B cell (primary cell): ENCODE measurements at places on chromosomes 5 and 9. TPM values are rescaled to one million over a fixed set of nuclear protein-coding genes. Genes with fewer than 3 reads are reported as not detected.
A peak's percentile ranks its signal among the peaks of the same experiment; 100 is the strongest.

- no peak overlapping the region for H3K4me3 ChIP-seq
- no peaks in the 10 kb centered on the region for H3K36me3 ChIP-seq
- DNase-seq, result no peak
- H3K27me3 ChIP-seq, result no peaks in the 10 kb centered on the region
- H3K4me1 ChIP-seq, result no peaks in the 10 kb centered on the region
Measured at GRCh38 chr5:57828221-57828620, 345.6 kb upstream of the ACTBL2 start.

DNA sequence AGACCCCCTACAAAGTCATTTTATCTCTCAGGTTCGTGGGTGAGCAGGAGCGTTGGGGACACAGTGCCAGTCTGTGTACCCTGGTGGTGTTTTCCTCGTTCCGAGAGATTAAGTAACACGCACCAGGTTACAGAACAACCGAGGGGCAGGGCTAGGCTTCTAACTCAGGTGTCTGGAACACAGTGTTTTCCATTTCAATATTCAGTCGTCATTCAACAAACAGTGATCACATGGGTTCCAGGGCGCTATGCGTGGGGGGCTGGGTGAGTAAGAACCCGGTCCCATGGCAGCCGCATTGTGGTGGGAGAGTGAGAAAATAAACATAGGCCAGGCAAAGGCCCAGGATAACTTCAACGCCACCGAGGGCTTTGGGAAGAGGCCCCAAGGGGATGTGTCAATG lies 55.9 kb upstream of the RNU6ATAC start:
- no peak for DNase-seq
- no peaks in the 10 kb centered on the region for H3K27me3 ChIP-seq
- H3K4me3 ChIP-seq, result no peak overlapping the region
- peaks cover 7% of the 10 kb centered on the region for H3K4me1 ChIP-seq

GRCh38 chr5:123294544-123294943 lies 128.7 kb downstream of the CEP120 start:
- no peaks in the 10 kb centered on the region for H3K36me3 ChIP-seq
- no peaks in the 10 kb centered on the region for H3K4me1 ChIP-seq
- DNase-seq, result no peak
- H3K27ac ChIP-seq, result no peak overlapping the region
- no peak overlapping the region for H3K4me3 ChIP-seq

DNA sequence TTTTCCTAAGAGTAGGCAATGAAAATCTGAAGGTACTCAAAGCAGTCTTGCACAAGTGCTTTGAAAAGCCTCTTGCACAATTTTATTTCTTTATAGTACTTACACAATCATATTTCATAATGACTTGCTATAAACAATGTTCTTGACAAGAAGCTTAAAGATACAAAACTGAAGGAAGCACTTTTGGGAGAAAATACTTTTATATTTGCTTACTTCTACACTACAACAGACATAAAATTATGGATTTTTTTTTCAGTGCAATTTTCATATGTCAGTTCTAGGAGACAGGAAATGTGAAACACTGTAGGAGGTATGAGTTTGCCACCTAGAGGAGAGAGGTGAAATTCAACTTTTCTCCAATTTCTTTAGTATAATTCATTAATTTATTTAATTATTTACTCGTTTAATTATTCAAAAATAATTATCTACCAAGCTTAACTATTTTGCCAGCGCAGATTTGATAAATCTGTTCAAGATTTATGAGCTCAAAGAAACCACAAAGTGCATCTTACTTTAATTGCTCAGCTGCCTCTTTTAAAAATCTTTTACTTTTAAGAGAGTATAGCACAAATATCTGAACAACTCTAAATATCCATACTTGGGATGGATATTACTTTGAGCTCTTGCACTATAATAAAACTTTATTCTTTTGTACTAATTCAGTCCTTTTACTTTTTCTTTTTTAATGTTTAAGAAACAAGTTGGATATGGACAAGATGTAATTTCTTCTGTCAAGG lies 29.0 kb upstream of the CDKN2B start:
- no peaks in the 10 kb centered on the region for H3K27me3 ChIP-seq
- peak; percentile 25 for DNase-seq
- no peak overlapping the region for H3K4me3 ChIP-seq
- H3K36me3 ChIP-seq, result no peaks in the 10 kb centered on the region
- H3K4me1 ChIP-seq, result no peaks in the 10 kb centered on the region

GRCh38 chr5:173302546-173303155 lies 25.6 kb downstream of the STC2 start:
- no peak overlapping the region for H3K4me3 ChIP-seq
- no peaks in the 10 kb centered on the region for H3K4me1 ChIP-seq
- no peaks in the 10 kb centered on the region for H3K27me3 ChIP-seq

DNA sequence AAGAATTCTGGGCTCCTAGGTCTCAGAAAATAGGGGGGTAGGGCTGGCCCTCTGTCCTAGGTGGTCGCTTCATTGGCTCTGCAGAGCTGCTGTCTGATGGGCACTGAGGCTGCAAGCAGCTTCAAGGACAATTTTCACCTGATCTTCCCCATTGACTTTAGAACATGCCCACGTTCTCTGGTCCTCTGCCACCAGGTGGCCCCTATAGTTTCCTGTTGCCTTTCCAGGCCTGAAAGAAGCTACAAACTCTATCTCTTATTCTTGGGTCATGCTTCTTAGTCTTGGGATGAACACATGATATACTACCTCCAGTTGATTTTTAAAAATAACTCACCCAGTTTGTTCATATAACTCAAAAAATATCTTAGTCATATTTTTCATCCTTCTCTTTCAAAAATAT lies 26.3 kb downstream of the SPZ1 start:
- H3K27me3 ChIP-seq, result no peaks in the 10 kb centered on the region
- no peaks in the 10 kb centered on the region for H3K4me1 ChIP-seq
- H3K27ac ChIP-seq, result no peak overlapping the region
- peak; percentile 48 for DNase-seq

CDH10 gene
- total RNA-seq, result not detected in 2 replicates
